ENCODE measurements at places on chromosomes 12 and 14.

DNA sequence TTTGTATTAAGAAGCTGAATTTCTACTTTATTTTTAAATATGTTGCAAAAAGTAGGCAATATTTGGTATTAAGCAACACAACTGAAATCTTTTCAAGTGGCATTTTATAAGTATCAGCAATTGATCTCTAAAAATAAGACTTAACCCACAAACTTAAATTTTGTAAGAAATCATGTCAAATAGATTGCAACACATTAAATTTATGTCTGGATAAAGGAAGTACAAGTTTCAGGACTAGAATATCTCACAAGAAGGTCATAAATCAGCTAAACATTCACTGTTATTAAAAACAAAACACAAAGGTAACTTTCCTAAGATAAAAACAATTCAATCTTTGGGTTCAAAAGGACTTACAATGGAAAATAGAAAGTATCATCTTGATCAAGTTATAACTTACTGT, 32.8 kb downstream of the CPNE8 start:
- DNase-seq: no peak

DNA sequence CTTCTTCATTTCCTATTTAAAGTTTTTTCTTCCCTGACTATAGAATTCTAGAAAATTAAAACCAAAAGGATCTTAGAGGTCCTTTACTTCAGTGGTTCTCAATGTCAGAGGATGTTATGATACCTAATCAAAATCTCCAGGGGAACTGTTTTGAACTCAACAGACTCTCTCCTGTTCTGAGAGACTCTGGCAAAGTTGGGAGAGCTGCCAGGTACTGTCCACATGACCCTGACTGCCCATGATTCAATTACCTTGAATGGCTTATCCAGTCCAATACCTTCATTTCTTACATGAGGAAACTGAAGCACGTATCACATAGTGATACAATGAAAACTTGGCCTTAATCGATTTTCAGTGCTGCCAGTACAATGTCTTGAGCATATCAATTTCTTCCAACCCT, 16.6 kb downstream of the ALKBH1 start:
- DNase-seq: no peak

GRCh38 chr12:103538397-103538796, 42.6 kb upstream of the C12orf42 start:
- DNase-seq: no peak

DNA sequence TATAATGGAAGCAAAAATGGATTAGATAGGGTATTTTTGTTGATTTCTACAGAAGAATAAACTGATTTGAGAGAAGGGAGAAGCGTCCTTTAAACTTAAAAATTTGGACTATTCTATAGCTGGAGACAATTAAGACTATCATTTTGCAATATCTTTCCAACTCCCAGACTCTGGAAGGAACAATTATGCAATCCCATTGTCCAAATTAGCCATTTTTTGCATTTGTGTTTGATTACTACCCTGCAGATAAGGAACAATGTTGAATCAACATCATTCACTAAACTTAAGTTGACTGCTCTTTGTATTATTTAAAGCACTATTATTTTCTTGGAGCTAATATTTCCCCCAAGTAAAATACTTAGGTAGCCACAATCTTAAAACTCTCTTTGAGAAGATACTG, 34.8 kb upstream of the SELPLG start:
- DNase-seq: no peak

DNA sequence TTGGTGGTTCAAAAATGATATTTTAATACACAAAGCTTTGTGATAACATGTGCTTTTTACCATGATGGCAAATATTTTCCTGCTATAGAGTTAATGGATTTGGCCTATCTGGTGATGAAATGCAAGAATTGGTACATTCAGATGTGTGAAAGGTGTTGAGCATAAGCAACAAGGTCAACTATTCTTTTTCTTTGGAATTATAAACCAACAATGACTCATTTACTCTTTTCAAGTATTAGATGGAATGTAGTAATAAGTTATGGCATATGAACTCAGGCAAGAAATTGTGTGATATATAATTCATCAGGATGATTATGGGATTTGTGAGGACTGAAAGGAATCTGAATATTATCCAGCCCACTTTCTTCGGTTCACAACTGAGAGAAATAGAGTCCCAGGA, 471.4 kb downstream of the ETNK1 start:
- DNase-seq: no peak
